ENCODE measurements at places on chromosomes 13 and 19. TPM values are rescaled to one million over a fixed set of nuclear protein-coding genes. Genes with fewer than 3 reads are reported as not detected.

The TEX26 gene
- total RNA-seq: 1.2 TPM

The PALM3 gene
- total RNA-seq: 3.3 TPM

GRCh38 chr13:40987606-40988280, 31.4 kb downstream of the ELF1 start:
- no peak for DNase-seq

The NXNL1 gene
- total RNA-seq: not detected

Measured in frontal cortex (tissue), 4 donors.